Stimulated activated CD8-positive, alpha-beta memory T cell treated with anti-CD3 and anti-CD28 coated beads, Interleukin-7, amount 100 ng/mL, for 1 hour (primary cell): ENCODE measurements at places on chromosomes 7 and 10.

DNA sequence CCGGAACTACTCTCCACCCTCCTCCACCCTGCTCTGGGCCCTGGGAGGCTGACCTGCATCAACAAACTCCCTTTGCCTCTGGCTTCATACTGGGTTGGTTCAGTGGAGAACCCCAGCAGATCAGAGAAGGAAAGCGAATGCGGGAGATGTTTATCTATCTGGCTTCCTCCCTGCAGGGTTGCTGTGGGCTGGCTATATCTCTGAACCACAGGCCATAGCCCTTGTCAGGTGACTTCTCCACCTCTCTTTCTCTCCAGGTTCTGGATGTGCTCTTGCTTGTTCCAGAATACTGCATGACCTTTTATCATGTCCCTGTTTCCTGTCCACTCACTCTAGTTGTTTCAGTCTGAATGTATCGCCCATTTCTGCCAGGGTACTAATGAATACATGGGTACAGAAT is 51.7 kb upstream of the IFRD1 start:
- no peak for DNase-seq

- no peak for DNase-seq
Measured at GRCh38 chr7:149229526-149229925, 9.9 kb upstream of the ZNF212 start.

- DNase-seq = no peak
Measured at GRCh38 chr10:70508912-70509756, 30.6 kb downstream of the PALD1 start.

- DNase-seq = no peak
Measured at GRCh38 chr7:29229066-29229465, 34.5 kb downstream of the CHN2 start.

- DNase-seq = no peak
Measured at GRCh38 chr10:91210435-91210834, 10.0 kb upstream of the PCGF5 start.

GRCh38 chr10:16952080-16952479 is 134.9 kb upstream of the RSU1 start:
- DNase-seq = no peak

- no peak for DNase-seq
Measured at GRCh38 chr7:83861-84632, 108.3 kb upstream of the FAM20C start.

- no peak for DNase-seq
Measured at GRCh38 chr10:12862459-12862858, 139.1 kb downstream of the CCDC3 start.

GRCh38 chr7:77862691-77863090 is 64.1 kb downstream of the PHTF2 start:
- no peak for DNase-seq

- DNase-seq = no peak
Measured at GRCh38 chr10:79128923-79129305, 60.1 kb downstream of the ZMIZ1 start.

DNA sequence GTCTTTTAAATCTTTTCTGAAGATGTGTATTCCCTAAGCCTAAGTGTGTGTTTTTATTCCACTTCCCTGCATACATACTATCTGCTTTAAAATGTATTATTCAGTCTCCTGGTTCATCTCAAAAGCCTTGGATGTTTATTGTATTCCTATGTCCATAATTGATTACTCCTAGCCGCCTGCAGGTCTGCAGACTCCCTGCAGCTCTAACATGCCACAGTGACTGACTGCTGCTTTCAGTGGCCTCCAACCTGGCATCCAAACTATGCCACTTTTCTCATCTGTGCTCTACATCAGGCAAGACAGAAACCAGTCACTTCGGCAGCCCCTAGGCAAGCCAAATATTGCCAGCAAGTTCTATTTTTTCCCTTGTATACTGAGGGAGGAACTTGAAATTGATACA is 81.7 kb downstream of the ABCA13 start:
- no peak for DNase-seq

- DNase-seq = no peak
Measured at GRCh38 chr7:20945451-20945850, 158.8 kb upstream of the SP8 start.

DNA sequence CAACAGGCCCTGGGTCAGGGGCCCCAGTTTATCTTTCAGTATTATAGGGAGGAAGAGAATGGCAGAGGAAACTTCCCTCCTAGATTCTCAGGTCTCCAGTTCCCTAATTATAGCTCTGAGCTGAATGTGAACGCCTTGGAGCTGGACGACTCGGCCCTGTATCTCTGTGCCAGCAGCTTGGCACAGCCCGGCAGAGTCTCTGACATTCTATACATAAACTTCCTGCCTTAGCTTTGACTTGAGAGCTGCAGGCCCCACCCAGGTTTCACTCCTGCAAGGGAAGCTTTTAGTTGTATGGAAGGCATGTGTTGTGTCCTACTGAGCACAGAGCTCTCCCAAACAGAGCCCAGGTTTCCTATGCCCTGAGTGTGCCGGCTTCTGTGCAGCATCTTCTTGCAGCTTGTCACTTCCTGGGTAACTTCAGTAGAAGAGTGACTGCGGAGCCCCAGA is 205.6 kb upstream of the PRSS58 start:
- no peak for DNase-seq

GRCh38 chr7:1651031-1651446 is 19.0 kb upstream of the ELFN1 start:
- DNase-seq = no peak

DNA sequence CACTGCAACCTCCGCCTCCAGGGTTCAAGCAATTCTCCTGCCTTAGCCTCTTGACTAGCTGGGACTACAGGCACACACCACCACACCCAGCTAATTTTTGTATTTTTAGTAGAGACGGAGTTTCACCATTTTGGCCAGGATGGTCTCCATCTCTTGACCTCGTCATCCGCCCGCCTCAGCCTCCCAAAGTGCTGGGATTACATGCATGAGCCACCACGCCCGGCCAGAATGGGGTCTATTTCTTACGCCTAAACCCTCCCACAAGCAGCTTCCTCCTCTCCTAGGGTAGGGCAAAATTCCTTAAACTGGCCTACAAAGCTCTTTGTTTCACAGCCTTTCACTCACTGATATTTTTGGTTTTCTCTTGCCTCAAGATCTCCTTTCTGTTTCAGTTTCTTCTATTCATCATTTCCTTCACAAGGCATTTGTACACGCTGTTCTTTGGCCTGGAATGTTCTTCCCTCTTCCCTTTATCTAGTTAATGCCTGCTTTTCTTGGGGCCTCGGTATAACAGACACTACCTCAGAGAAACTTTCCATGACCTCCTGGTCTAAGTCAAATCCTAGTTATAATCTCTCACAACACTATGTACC is 6.7 kb downstream of the CPEB3 start:
- no peak for DNase-seq

GRCh38 chr10:110042891-110043290 is 35.1 kb downstream of the ADD3 start:
- DNase-seq = no peak

DNA sequence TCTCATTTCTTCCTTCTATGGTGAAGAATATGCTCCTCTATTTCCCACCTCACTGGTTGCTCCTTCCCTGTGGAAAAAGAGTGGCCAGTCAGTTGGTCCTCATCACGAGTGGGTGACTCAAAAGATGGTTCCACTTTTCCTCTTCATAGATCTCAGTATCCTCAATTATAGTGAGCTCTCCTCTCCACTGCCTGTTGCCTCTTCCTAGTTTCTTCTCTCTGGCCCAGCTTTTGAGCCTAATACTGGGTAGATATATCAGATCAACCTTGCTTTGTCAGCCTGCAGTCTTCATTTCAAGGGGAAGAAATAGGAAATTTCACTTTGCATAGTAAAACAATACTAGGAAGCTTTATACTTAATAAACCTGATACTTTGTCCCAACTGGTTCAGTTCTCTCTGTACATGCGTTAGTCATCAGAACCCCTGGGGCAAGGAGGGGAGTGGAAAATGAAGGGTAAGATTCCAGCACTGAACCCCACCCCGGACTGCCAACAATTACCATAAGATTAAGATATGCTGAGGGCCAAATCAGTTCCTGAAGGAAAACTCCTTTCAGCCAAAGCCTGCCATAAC is 15.5 kb upstream of the WNT16 start:
- DNase-seq = no peak

GRCh38 chr7:32887395-32887794 is 4.2 kb downstream of the KBTBD2 start:
- DNase-seq = no peak

GRCh38 chr10:118036281-118036875 is 10.4 kb downstream of the RAB11FIP2 start:
- no peak for DNase-seq

DNA sequence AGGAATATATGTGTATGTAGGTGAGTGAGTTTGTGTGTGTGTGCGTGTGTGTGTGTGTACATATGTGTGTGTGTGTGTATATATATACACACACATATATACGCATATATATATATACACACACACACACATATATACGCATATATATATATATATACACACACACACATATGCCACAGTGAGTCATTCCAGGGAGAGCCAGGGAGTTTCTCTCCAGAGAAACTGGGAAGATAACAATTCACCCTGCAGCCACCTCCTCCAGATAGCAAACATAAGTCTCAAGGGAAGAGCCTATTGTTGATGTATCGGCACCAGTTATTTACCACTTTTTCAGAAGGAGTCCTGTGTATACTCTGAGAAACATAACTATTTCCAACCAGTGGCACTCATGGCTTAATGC is 102.3 kb upstream of the STK17A start:
- DNase-seq = no peak

GRCh38 chr7:29485339-29486190 is 78.1 kb upstream of the PRR15 start:
- DNase-seq = no peak

DNA sequence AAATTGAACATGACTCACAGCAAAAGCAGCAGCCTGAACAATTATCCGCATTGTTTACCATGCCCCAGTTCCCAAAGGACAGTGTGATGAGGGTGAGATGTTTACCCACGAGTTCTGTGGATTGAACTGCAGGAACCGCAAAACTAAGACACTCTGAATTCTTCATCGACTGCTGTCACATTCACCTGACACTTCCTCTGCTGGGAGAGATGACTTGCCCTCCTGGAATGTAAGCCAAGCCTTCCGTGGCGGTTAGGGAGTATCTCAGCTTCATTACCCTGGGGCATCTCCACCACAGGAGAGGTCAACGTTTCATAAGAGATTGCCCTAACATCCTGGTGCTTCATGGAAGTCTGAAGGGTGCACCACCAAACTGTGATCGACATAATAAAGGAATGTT is 374.6 kb upstream of the ADARB2 start:
- no peak for DNase-seq

DNA sequence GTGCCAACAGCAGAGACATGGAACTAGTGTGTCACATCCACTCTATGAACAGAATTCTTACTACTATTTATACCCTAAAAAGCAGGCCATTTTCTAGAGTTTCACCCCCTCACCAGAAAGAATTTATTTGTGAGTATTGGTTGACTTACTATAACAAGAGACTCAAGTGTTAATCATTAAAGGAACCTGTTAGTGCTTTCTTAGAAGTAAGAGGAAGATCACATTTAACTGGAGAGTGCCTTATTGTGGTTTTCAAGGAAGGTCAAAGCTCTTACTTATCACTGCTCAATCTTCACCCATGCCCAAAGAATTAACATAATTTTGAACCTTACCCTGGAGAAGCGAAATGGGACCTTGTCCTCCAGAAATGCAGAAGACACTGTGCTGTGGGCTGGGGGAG is 169.3 kb upstream of the PRSS1 start:
- DNase-seq = no peak

DNA sequence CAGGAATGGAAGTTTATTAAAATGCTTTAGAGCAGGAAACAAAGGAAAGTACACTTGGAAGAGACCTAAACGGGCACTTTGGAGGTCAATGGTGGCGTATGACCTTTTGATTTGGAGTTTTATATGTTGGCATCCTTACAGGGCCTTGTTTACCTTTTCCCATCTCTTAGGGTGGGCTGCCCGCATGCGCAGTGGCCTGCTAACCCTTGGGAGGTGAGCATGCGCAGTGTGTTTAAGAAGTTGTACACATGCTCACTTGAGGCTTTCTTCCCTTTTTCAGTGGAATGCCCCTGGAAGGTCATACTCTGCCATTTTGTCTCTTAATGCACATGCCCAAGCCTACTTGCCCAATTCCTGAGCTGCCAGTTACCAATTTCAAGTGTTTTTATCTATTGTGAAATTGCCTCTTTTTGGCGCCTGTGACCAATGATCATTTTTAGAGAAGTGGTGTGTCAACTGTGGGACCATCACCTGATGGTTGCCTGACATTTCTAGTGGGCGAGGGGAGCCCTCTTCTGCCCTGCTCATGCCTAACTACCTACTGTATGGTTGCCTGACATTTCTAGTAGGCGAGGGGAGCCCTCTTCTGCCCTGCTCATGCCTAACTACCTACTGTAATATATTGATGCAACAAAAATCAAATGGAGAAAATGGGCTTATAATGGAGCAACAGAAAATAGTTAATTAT is 138.0 kb downstream of the PPP1R9A start:
- DNase-seq = no peak

- no peak for DNase-seq
Measured at GRCh38 chr10:60908031-60908430, 36.0 kb downstream of the RHOBTB1 start.

DNA sequence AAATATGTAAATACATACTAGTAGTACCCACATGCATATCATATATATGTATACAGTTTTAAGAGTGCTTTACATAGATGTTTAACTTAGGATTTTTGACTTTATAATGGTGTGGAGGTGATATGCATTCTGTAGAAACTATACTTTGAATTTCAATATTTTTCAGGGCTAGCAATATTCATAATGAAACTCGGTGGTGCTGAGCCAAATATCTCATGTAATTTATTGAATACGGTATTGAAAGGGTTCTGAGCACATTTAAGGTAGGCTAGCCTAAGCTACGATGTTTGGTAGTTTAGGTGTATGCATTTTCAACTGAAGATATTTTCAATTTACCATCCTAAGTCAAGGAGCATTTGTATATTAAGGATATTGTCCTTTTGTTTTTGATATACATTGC is 36.0 kb downstream of the ZNRF2 start:
- no peak for DNase-seq

GRCh38 chr10:50544095-50544856 is 79.5 kb downstream of the SGMS1 start:
- DNase-seq = no peak

DNA sequence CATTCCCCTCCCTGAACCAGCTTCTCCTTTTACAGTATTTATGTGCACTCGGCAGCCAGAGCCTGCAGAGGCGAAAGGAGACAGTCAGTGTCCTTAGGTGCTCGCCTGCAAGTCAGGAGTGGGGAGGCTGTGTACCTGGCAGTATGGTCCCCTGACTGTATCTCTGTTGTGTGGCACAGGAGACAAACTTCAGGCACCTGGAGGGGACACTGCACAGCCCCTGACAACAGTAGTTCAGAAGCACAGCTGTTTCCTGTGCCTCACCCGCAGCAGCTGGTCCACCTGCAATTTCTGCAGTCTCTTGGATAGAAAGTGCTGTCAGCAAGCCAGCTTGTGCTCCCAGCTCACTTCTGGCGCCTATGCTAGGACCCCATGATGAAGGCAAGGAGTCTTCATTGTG is 73.4 kb upstream of the LAMB4 start:
- DNase-seq = no peak

GRCh38 chr10:30438021-30438850 is 4.3 kb downstream of the MAP3K8 start:
- DNase-seq = no peak

GRCh38 chr10:63677001-63677400 is 155.8 kb downstream of the REEP3 start:
- no peak for DNase-seq
